MM.1S (cell line): ENCODE measurements at places on chromosomes 11 and 22.

GRCh38 chr11:3073029-3073435 lies 15.8 kb upstream of the CARS1 start:
- DNase-seq, result no peak

DNA sequence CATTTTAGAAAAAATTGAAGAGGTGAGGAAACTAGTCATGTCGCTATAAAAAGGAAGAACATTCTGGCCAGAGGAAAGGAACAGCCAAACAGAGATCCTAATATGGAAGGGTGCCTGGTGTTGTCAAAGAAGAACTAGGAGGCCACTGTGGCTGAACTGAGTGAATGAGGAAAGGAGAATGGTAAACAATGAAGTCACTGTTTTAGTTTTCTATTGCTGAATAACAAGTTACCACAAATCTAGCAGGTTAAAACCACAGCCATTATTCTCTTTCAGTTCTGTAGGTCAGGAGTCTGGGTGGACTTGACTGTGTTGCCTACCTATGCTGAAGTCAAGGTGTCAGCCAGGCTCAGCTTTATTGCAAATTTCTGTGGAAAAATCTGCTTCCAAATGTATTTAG lies 549.3 kb upstream of the CCDC90B start:
- DNase-seq, result peak; percentile 58

GRCh38 chr22:44797181-44797725 lies 44.9 kb downstream of the ARHGAP8 start:
- DNase-seq, result no peak

DNA sequence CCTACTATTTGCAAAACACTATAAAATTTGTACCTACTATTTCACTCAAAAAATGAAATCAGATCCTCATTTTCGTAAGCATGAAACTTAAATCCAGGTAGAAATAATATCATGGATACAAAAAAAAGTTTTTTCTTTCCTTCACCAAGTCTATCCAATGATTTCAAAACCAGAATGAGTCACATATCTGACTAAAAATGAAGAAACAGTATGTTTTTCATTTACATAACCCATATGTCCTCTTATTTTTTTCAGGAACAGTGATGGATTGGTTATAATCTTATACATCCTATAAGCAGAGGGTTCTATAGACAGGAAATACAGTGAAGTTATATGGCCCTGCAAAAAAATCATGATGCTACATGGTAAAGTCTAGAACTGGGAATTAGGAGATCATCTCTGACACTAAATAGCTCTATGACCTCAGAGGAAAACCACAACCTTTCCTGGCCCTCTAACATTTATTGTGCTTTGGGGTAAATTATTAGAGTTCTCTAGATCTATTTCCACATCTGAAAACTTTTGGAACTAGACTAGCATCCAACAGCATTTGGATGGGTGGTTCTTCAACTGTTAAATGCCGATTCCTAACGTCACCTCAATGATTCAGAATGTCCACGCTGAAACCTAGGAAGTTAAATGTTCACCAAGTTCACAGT lies 10.9 kb downstream of the MTMR2 start:
- no peak for DNase-seq

DNA sequence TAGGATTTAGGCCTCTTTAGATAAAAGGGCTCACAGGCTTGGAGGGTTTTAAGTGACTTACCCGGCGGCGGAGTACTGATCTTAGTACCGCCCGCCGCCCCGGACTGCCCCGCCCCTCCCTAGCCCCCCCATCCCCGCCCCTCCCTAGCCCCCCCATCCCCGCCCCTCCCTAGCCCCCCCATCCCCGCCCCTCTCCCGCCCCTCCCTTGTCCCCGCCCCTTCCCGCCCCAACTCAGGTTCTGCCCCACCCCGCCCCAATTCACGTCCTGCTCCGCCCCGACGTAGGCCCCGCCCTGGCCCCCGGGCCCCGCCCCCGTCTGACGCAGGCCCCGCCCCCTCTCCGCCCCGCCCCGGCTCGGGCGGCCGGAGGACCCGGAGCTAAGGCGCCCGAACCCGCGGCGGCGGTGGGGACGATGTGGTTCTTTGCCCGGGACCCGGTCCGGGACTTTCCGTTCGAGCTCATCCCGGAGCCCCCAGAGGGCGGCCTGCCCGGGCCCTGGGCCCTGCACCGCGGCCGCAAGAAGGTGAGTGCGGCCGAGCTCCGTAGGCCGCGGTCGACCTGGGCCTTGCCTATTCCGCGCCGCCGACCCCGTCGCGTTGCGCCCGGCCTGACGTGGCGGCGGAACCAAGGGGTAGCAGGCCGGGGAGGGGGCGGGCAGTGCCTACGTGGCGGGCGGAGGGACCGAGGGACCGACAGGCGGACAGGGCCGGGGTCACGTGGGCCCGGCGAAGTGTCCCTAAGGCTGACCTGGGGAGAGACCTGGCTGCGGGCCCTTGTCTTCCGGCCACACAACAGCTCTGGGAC lies at the start of gene SCYL1:
Gene SCYL1, plus strand, starts transcription at position 343 of the 805 bp plus-strand sequence. Its CDS starts 71 bp downstream, at position 414.
- DNase-seq, result peak; percentile 68

DNA sequence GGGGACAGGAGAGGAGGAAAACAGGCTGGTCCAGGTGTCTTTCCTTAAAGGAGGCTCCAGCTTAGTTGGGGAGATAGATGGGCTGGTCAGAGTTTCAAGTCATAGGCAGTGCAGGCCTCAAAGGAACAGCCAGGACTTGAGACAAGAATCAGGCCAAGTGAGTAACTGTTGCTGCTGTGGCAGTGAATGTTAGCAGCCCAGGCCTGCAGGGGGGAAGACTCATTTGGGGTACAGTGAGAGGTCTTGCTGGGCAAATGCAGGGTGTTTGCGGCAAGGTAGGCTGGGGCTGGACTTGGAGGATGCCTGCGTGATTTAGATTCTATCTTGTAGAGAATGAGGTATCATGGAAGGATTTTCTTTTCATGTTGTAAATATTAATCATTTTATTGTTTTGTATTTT lies 24.1 kb downstream of the PTPRJ start:
- no peak for DNase-seq

- no peak for DNase-seq
Measured at GRCh38 chr11:102306048-102306597, 11.2 kb upstream of the BIRC3 start.

DNA sequence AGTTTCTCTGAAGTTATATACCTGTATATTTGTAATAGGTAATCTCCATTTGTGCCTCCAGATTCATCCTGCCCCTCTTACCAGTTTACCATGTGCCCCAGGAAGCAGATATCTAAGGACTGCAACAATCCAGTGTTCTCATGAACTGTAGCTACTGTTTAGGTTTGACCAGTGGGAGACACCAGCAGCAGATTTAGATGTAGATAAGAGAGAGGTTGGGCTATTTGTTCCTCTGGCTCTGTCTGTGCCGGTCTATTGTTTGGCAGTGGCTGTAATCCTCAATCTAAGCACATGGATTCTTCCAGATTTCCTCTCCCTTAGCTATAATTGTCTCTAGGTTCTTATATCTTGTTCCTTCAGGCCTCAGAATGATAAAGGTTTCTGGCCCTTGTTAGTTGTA lies 88.4 kb downstream of the ANO3 start:
- DNase-seq, result no peak

- no peak for DNase-seq
Measured at GRCh38 chr11:123181075-123181474, 14.0 kb downstream of the CLMP start.

- no peak for DNase-seq
Measured at GRCh38 chr22:31680861-31681341, 18.9 kb upstream of the PISD start.

- no peak for DNase-seq
Measured at GRCh38 chr11:99505316-99505715, 484.6 kb downstream of the CNTN5 start.

- DNase-seq, result no peak
Measured at GRCh38 chr11:9738116-9738515, 74.2 kb downstream of the SWAP70 start.

DNA sequence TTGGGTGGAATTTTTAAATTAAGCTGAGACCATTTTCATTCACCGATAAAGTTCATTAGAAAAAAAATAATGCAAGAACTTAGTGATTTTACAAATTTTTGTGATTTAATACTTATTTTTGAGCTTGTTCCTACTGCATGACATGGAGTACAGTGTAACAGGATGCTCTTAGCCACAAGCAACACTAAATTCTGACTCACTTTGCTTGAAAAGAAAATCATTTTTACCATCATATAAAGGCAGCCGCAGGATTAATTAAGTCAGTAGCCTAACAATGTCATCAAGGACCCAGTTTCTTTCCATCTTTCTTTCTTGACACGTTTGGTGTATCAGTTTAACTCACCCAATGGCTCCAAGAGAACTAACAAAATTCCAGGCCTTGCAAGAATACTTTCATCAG lies 540.3 kb upstream of the LUZP2 start:
- no peak for DNase-seq

DNA sequence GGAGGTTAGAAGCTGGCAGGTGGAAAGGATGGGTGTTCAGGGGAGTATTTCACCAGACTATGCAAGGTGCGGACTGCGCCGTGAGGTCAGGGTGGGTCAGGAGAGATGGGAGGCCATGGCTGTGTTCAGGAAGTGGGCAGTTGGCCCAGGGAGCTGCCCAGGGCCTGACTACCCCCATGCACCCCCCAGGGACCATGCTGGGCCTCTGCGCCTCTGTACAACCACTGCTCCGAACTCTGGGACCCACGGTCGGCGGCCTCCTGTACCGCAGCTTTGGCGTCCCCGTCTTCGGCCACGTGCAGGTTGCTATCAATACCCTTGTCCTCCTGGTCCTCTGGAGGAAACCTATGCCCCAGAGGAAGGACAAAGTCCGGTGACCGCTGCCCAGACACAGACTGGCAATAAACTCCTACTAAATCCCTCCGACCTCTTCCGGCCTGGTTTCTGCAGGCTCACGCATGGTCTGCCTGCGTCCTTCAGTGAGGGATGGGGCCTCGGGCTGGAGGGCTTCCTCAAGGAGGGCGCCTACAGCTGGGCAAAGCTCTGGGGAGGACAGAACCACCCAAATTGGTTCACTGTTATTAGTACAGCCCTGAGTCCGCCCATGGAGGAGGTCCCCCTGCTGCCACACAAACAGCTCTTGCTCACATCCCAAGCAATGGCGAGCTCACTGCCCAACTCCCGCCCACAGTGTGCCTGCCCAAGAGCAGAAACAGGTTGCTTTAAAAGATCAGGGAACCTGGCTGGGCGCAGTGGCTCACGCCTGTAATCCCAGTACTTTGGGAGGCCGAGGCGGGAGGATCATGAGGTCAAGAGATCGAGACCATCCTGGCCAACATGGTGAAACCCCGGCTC lies 4.2 kb downstream of the PHLDA2 start:
- DNase-seq, result no peak

DNA sequence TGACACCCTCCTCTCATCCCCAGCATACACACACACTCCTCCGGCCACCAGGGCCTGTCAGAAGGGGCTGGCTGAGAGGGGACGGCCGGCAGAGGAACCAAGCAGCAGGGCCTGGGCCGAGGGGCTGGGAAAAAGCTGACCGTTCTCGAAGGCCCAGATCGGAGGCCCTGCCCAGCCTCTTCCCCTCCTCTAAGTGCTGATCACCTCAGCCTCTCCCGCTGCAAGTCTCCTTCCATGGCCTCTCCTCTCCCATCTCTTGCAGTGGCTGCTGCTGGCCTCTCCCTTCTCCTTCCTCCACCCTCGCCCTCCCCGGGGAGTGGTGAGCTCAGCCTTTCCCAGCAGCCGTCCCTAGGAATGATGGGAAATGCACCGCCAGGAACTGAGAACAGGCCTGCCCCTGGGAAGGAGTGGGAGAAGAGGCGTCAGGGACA lies 39.6 kb downstream of the ARRB1 start:
- no peak for DNase-seq

GRCh38 chr11:134792677-134793076 lies 380.6 kb upstream of the B3GAT1 start:
- no peak for DNase-seq

DNA sequence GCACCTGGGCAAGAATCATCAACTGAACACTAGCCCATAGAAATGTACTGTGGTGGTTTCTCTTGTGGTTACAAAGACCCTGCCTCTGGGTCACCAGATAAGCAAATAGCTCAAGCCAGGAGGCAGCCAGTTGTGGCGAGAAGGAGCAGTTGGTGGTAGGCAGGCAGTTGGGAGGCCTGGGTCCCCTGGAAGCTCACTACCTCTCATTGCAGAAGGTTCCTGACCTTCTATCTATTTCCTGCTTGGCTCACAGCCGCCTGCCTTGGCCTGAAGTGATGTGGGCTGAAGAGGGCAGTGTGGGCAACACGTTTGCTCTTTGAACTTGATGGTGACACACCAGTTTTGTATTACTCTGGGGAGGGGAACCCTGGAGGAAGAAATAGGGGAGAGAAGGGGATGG lies 34.7 kb downstream of the NECTIN1 start:
- DNase-seq, result peak; percentile 80

DNA sequence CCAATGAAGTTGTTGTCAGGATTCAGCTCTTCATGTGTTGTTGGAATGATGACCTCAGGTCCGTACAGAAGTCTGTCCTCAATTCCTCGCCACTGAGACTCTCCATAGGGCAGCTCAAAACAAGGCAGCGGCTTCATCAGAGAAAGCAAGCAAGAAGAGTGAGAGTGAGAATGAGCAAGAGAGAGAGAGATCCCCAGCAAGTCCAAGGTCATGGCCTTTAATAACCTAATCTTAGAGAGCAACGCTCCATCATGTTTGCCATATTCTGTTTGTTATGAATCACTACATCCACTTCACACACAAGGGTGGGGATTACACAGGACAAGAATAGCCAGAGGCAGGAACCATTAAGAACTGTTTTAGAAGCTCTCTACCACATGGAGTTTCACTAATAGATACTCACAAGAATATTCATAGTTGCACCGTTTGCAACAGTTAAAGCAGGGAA lies 23.3 kb upstream of the MMP7 start:
- DNase-seq, result no peak

DNA sequence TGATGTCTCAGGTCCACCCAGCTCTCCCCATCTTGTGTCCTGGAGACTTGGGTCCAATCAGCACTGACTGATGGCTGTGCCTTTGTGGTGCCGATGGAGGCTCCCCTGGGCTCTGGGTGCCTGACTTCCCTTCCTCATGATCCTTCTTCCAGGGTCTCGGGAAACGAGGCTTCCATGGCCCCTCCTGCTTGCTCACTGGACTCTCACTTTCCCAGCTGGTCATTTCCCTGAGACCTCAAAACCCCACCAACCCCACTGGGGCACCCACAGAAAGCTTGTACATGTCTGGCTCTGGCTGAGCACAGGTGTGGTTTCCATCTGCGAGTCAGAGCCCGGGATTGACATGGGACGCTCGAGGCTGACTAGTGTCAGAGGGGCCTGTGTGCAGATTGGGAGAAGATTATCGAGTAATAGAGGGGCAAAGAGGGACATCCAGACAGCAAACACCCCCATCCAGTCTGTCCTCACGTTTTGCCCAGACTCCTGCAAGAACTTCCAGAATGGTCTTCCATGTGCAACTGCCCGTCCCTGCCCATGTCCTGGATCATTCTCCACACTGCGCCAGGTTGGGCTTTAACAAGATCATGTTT lies 15.1 kb downstream of the APOL1 start:
- DNase-seq, result no peak

DNA sequence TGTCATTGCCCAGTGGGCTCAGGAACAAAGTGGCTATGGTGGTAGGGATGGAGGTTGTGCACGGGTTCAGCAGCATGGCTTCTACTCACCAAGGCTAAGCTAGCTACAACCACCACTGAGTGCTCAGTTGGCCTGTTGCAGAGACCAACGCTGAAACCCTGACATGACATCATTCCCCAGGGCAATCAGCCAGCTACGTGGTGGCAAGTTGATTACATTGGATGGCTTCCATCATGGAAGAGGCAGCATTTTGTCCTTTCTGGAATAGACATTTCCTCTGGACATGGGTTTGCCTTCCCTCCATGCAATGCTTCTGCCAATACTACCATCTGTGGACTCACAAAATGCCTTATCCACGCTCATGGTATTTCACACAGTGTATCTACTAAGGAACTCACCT lies 634.3 kb downstream of the OPCML start:
- DNase-seq, result no peak
